ENCODE measurements at places on chromosomes 16 and 17.
A peak's percentile ranks its signal among the peaks of the same experiment; 100 is the strongest.

- DNase-seq, result no peak
These were observed 8.7 kb downstream of the PPL start for GRCh38 chr16:4928227-4928626.

DNA sequence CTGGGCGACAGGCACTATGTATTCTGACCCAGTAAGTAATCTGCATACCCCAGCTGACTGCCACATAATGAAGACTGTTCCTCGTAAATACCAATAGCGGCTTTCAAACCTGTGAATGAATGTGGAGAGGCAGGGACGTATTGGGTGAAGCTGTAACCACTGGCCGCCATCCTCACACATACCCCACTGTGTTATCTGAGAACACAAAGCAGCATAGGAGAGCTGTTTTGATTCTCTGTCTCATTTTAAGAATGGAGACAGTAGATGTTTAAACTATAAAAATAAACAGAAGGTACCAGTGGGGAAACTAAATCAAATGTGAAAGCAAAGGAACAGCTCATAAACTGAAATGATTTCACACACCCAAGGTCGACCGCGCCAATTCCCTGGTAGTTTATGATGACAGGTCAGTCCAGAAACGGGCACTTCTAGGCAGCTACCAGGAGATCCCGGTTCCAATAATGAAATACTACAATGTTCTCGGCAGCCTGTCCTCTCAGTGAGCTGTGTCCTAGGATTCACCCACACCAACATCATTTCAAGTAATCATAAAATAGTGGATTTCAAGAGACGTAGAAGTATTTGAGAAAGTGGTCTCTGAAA, 109.7 kb downstream of the ADCY9 start:
- no peak for DNase-seq

GRCh38 chr16:56426585-56426984, 1.2 kb upstream of the AMFR start:
- DNase-seq, result no peak

DNA sequence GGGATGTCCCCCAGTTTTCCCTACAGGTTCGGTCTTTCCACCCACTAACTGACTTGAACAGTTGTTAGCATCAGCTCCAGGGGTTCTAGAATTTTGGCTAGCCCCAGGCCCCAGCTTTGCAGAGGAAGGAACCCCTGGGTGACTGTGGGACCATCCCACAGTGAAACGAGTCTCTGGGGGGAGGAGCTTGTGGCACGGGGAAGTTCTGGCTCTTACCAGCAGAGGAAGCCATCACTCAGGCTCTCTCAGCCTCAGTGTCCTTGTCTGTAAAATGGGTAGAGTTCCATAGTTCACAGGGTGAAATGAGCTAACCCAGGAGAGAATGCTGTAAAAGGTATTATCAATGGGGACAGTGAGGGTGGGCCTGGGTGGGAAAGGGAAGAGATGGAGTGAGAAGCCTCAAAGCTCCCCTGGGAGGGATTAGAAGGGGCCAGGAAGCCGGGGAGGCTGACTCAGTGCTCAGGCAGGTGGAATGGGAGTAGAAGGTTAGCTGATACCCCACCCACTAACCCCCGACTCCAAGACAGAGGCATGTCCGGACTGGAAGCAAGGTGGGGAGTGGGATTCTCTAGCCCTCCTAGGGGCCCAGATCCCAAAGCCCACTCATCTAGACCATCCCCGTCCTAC, 30.9 kb upstream of the CDC42EP4 start:
- no peak for DNase-seq

DNA sequence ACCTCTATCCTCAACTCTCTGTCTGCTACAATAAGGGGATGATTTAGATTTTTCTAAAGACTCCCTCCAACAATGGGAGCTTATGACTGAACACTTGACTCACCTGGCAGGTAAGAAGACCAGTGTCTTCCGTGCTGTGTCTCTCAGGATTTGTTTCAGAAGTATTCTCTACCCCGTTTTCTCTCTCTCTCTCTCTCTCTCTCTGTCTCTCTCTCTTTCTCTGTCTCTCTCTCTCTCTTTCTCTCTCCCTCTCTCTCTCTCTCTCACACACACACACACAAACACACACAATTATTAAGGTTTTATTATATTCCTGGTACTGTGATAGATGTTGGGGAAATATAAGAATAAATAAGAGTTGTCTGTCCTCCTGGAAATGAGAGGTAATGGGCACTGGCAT, 263.9 kb downstream of the TOX3 start:
- DNase-seq, result no peak

GRCh38 chr16:72963533-72964315, 84.2 kb downstream of the ZFHX3 start:
- DNase-seq, result no peak

GRCh38 chr17:76751416-76751993, 13.6 kb downstream of the MFSD11 start:
- no peak for DNase-seq

- no peak for DNase-seq
These were observed 2.0 kb downstream of the C16orf87 start for GRCh38 chr16:46828943-46829342.

DNA sequence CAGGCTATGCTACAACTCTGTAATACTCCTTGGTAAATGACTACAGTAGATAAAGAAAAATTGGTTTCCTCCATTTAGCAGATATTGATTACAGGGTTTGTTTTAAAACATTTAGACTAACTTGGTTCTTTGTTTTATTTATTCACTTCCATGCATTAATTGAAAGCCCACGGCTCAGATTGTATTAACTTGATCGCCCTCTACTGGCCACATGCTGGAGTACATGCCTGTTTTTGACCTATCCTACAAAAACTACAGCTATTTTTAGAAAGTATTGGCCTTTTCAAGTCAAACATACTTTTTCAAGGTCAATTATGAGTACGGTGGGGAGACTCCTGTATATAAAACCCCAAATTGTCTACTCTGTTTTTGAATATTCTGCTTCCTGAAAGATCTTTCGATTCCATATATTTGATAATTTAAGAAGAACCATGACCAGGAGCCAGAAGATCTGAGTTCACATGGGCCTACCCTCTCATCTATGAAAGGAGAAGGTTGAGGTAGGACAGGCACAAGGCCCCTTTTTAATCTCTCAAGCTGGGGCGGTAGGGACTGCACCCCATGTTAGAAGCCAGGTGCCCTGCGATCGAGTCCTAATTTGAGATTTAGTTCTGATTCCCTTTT, 51.8 kb downstream of the CA10 start:
- peak; percentile 55 for DNase-seq

DNA sequence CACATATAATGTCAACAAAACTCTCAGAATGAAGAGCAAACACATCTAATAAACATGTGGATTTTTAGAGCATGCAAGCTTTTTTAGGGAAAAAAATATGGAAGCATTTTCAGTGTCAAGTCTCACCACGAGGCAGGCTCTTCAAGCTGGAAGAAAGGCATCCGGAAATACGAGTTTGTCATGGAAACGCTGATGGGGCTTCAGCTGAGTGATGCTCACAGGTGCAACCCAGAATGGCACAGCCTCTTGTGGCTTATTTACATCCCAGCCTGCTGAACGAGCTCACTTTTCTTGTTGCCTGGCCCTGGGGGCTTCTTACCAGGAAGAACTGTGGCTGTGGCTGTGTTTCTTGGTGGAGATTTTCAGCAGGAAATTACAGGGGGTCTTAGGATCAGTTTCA, 24.1 kb upstream of the DYNLL2 start:
- no peak for DNase-seq

GRCh38 chr16:65622871-65623270, 501.0 kb upstream of the CDH11 start:
- DNase-seq, result no peak

DNA sequence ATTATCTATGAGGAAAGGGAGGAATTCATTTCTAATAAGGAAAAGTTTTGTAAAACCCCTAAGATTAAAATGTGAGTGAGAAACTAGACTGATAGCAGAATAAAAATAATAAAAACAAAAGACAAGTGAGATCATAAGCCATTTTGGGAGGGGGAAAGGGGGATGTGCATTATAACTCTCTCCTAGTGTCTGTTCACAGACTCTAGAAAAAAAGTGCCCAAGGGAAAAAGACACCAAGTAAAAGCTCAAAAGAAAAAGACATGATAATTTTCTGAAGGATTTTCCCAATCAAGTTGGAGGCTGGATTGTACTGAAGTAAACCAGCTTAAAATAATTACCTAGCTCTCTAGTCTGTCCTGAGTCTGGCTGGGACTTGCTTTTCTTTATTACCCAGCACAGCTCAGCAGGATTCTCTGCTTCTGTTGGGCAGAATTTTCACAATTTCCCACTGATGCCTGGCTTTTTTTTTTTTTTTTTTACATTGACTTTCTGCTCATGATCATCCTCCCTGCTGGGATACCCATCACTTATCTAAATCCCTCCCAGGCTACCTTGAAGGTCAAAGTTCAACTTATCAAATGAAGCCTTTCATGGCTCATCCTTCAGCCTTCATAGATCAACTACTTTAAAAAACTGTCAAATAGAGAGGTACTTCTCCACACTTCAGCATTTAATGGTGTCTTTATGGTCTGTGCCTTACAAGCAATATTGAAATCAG, 124.2 kb upstream of the KCNJ16 start:
- no peak for DNase-seq

DNA sequence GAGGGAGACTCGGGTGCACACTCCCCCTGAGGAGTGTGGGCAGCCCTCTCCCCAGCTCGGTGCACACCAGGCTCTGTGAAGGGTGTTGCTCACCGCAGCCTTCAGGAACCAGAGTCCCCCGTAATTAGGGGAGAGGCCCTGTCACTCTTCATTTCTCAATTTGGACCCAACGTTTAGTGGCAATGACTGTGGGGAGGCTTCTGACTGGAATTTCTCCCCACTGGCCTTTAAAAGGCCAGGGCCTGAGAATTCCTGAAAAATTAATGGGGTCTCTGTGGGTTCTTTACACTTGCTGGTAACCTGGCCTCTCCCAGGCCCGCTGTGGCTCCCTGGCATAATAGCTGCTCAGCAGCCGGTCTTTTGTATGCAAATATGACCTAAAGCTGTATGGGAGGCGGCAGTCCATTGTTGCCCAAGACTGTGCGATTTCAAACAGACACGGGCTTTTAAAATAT, 209.7 kb downstream of the MSI2 start:
- no peak for DNase-seq

GRCh38 chr17:2710803-2711607, 559 bp downstream of the CLUH start:
- DNase-seq, result peak; percentile 27

DNA sequence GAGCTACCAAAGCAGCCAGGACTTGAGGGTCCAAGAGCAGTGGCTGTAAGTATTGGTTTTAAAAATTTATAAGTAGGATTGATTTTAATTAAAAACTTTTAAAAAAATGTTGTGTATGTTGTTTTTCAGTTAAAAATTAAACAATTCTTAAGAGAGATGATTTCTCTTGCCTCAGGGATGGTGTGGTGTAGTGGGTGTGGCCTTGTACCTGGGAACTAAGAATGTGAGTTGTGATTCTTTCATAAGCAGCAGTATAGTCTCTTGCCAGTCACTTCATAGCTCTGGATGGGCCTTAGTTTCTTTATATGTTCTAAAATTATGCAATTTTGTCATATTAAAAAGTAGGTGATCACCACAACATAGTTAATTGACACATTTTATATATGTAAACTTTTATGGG, 99.5 kb downstream of the FTO start:
- DNase-seq, result no peak

- DNase-seq, result no peak
These were observed 42.1 kb upstream of the DLX4 start for GRCh38 chr17:49926886-49927285.

- peak; percentile 68 for DNase-seq
These were observed 5.3 kb upstream of the HIC1 start for GRCh38 chr17:2049333-2050299.

GRCh38 chr17:3643889-3644349, 7.4 kb downstream of the CTNS start:
- peak; percentile 28 for DNase-seq

DNA sequence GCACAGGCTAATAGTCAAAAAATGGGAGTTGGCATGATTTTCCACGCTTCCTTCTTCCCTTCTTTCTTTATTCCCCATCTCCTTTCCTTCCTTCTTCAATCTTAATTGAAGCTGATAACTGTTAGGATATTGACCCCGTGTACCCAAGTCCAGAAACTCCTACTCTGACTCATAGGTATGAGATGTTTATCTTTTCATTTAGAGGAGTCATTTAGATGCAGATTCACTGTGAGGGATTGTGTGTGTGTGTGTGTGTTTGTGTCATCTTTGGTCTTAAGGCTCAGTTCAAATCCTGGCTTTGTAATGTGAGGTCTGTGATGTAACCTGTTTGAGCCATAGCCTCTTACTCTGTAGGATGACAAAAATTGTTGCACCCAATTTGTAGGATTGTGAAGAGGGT, 332.0 kb upstream of the MAF start:
- DNase-seq, result no peak

DNA sequence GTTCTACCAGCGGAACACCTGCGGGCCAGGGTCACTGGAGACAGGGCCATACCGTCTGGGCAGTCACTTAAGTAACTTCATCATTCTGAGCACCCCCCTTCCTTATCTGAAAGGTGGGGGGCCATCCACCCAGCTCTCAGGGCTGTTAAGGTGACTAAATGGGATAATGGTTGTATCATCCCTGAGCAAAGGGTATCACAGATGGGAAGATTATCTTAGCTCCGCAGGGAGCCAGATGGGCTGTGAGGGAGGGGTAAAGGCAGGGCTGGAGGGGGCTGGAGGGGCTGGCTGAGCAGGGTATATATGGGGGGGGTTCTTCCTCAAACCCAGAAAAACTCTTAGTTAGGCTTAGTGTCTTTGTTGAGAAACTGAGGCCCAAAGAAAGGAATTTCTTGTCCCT, 2.9 kb upstream of the CACNA1G start:
- DNase-seq, result no peak

DNA sequence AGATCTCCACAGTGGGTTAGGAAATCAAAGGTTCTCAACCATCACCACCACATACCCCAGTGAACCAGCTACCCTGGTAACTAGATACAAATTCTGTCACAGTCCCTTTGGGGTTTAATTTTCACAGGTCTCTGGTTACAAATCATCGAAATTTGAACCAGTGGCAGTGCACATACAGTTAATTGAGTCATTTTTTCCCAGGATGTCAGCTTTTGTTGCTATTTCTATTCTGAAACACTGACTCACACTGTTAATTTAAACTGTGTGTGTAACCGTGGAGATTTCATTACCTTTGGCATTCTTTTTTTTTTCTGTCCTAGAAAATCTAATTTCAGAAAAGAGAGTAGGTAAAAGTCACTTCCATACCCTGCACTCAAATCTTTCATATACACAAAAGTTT, 511.5 kb downstream of the TOX3 start:
- no peak for DNase-seq

DNA sequence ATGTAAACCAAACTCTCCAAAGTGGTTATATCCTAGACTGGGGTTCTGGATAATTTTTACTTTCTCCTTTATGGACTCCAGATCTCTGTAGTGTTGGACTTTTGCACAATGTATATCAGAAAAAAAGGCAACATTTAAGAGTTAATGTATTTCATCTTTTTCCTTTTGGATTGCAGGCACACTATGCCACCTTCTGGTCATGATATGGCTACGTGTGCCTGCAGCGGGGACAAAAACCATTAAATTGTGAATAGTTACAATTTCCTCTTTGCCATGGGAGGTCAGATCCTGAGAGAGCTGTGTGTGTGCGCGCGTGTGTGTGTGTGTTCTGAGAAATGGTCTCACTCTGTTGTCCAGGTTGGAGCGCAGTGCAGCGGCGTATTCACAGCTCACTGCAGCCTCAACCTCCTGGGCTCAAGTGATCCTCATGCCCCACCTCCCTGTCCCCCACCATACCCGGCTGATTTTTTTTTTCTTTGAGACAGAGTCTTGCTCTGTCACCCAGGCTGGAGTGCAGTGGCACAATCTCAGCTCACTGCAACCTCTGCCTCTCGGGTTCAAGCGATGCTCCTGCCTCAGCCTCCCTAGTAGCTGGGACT, 4.3 kb upstream of the SGF29 start:
- peak; percentile 76 for DNase-seq

- DNase-seq, result no peak
These were observed 111.1 kb downstream of the PITPNC1 start for GRCh38 chr17:67488161-67488560.

All from KBM-7 (cell line).